Stimulated activated CD8-positive, alpha-beta memory T cell treated with anti-CD3 and anti-CD28 coated beads, Interleukin-4, amount 100 ng/mL, for 48 hours (primary cell): ENCODE measurements at places on chromosomes 6 and 20.
A peak's percentile ranks its signal among the peaks of the same experiment; 100 is the strongest.

DNA sequence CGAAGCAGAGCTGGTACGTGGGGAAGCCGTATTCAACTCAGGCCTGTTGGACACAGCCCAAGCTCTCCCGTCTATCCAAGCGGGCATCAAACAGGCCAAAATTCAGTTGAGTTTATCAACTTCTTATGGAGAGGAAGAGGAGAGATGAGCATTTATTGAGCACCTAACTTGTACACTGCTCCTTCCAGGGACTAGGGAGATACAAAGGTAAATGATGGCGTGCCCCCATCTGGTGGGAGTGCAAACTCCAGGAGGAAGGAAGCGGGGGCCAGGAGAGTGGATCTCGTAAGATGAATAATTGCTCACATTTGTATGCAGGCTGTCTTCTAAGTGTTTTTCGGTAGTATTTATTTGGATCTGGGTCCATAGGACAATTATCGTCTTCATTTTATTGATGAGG, 146.6 kb downstream of the SOBP start:
- DNase-seq: no peak

DNA sequence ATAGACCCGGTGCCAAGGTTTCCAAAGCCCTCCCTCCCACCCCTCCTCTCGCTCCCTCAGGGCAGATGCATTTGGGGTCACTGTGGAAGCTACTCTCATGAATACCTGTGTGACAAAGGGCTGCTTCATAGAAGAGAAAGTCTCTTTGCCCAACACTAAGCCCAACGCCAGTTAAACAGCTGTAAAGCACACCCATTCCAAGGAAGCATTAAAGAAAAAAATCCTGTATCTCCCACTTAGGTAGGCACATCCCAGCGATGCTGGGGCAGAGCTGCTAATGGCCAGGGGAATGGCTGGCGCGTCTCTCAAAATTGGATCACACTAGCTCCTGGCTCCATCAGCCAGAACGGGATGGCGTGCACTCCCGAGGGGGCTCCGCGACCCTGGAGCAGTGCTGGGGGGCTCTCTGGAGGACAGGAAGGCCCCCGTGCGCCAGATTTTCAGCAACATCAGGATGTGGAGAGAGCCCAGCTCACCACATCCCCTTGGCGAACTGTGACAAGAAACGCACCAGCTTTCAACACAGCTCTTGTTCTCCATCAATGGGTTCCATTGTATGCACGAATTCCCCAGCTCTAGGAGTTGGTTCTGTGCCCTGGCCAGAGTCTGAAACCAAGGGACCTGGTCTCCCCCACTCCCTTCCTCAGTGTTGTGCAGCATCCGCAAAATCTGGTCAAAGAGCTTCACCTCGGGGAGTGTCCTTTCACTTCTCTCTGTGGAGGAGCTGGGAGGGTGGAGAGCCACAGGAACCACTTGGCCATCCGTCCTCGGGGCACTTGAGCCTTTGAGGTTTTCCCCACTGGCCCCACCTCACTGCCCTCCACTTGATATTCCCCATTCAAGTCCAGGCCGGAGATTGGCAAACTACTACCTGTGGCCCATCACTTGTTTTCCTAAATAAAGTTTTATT, 74.1 kb downstream of the TFAP2C start:
- no peak for DNase-seq

DNA sequence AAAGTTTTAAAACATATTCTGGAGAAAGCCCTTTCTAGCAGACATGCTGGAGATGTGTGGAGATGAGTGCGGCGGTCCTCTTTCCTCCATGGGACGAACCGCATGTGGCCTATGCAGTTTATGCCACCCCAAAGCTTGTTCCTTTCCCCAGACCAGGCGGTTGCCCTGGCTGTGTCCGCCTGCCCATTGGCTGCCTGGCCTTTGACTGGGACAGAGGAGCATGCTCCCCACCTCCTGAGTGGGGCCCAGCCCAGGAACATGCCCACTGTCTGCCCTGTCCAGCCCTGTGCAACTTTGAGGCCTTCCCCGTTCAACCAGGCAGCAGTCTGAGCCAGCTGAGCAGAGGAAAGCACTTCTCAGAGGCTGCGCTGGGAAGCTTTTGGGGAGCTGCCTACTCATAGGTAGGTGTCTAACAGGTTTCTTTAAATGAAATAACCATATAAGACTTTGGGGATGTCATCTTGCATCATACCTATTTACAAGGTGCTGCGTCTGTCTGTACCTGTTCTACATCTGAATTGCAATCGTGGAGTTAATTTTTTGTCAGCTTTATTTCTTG, 20.6 kb downstream of the FOXC1 start:
- DNase-seq: no peak

DNA sequence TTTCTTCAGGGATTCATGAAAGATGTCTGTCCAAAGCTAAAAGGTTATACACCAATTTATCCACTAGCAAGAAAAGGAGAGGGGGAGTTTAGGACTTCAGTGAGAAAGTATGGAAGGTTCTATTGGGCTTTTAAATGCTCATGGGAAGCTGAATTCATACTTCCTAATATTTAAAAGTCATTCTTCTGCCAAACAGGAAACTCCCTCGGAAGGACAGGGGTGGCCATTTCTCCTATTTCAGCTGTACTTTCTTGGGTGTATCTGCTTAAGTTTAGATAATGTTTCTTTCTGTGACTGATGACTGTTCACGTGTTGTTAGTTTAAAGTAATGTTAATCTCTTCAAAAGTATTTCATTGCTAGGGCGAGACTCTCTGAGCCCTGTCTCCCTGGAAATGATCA, 80.5 kb upstream of the IFNGR1 start:
- no peak for DNase-seq

GRCh38 chr6:108507316-108507715, 53.4 kb upstream of the FOXO3 start:
- DNase-seq: no peak

- DNase-seq: no peak
These were observed 82.6 kb downstream of the OR2B2 start for GRCh38 chr6:27829453-27830211.

- no peak for DNase-seq
These were observed 51.6 kb downstream of the CYP24A1 start for GRCh38 chr20:54122189-54122588.

- DNase-seq: no peak
These were observed 29.7 kb upstream of the CD93 start for GRCh38 chr20:23115822-23116221.

DNA sequence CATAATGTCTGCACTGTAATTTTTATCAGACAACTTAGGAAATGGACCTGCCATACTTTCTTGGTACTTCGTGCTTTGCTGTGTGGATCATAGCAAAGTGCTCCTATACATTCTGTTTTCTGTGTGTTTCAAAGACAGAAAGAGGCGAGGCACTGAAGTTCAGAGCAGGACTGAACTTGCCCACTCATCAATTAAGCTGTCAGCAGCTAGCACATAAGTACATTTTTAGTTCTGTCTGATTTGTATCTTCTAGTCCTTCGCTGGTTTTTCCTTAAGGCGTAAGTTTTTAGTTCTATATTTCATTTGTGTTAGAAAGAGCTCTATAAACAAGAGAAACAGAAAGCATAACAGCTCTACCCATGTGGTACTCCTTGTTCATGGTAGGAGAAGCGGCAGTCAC, 42.1 kb downstream of the MAP3K4 start:
- no peak for DNase-seq

GRCh38 chr6:166782520-166782919, 155.5 kb upstream of the RPS6KA2 start:
- DNase-seq: peak; percentile 18

- no peak for DNase-seq
These were observed 69.8 kb upstream of the RIN2 start for GRCh38 chr20:19688031-19688806.

GRCh38 chr6:79208816-79209215, 25.7 kb downstream of the HMGN3 start:
- DNase-seq: no peak

DNA sequence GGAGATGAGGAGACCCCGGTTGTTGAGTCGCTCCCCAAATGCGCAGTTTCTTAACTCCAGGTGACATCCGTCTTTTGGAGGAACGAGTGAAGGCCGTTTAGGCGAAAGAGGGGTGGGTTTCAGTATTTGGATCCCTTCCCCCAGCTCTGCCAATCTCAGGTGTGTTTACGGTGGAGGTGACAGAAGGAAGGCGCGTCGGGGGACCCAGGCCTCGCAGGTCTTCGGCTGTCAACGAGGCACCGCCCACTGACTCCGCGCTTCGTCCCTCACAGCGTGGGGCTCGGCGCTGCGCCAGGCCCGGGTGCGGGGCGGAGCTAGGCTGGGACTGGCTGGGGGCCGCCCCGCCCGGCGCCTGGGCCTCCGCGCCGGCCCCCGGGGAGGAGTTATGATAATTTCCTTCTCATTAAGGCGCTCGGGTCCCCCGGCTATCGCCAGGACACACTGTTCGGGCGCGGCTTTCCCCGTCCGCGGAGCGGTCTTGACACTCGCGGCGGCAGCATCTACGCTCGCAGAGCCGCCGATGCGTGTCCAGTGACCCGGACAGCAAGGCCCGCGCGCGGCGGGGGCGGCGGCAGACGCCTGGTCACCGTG, at the start of gene TFAP2C:
Gene TFAP2C (plus strand): TSS at position 434 of the 591 bp plus-strand sequence. CDS start 239 bp downstream, outside the sequence.
- peak; percentile 61 for DNase-seq

DNA sequence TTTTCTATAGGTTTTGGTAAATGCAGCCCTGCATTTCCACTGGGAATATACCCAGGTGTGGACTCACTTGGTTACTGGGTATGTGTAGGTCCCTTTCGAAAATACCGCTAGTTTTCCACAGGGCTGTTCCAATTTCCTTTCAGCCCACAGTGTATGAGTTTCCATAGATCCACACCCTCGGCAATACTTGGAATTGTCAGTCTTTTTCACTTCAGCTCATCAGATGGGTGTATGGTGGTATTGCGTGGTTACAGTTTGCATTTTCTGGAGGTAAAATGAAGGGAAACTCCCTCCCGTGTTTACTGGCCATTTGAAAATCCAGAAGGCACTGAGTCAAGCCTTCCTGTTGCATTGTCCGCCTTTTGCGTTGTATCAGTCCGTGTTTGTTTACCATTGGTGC, 453.6 kb downstream of the CDH26 start:
- no peak for DNase-seq

DNA sequence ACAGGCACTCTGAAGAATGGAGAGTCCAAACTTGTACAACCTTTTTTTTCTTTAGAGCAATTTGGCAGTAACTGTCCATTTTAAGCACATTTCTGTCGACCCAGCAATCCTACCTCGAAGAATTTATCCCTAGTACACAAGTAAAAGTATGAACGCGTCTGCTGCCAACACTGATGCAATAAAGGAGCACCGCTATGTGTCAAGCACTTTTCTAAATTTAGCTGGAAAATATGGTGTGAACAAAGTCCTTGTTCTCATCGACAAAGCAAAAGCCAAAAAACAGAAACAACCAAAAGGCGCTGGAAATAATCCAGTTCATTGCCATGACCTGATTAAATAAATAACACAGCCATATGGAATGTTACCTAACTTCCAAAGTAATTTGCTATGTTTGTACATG, 1.1 kb downstream of the DPM1 start:
- no peak for DNase-seq

GRCh38 chr20:10549511-10549910, 114.4 kb downstream of the SLX4IP start:
- no peak for DNase-seq

GRCh38 chr6:134389658-134390057, 71.7 kb upstream of the SGK1 start:
- DNase-seq: no peak

GRCh38 chr20:371755-372542, 8.6 kb upstream of the TRIB3 start:
- DNase-seq: no peak

DNA sequence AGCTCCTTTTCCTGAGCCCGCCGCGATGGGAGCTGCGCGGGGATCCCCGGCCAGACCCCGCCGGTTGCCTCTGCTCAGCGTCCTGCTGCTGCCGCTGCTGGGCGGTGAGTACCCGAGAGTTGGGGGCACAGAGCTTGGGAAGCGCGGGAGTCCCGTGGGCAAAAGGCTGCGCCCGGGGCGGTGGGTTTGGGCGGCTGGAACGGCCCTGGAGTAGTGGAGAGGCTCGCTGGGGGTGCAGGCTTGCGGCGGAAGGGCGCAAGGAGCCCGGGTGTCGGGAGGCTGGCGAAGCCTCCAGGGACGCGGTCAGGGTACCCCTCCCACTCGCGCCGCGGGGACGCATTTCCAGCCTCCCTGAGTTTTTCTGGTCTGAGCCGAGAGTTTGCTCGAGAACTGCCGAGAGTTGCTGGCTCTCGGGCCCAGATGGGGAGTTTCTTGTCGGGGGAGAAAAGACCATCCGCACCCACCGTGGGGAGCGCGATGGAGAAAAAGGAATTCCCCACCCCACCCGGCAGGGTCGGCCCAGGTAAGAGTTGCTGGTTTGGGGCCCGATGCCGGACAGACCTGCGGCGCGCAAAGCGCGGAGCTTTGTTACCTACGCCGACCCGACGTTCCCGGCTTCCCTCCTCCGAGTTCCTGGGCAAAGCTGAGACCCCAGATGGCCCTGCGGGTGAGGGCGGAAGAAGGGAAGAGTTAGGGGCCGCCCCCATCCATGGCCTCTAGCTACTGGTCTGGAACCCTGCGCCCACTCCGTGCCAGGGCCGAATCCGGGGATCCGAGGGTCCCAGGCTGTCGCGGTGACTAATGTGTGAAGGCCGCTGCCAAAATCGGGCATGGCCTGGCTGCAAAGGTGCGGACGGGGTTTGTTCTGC, 584 bp downstream of the PTK7 start:
- DNase-seq: no peak

DNA sequence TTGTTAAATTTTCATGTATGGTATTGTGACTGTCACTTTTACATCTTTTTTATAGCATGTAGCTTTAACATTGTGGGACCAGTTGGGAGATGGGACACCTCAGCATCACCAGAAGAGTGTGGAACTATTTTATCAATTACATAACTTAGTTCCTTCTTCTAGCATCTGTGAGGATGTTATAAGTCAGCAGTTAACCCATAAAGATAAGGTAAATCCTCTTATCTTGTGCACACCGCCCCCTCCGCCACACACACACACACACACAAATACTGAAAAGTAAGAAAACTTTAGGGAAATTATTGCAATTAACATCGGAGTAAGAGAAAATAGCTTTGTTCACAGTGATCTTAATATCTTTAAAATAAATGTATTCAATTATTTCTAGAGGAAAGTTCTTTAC, 60.9 kb downstream of the PGM3 start:
- no peak for DNase-seq

GRCh38 chr6:134787261-134787877, 162.5 kb downstream of the ALDH8A1 start:
- no peak for DNase-seq

DNA sequence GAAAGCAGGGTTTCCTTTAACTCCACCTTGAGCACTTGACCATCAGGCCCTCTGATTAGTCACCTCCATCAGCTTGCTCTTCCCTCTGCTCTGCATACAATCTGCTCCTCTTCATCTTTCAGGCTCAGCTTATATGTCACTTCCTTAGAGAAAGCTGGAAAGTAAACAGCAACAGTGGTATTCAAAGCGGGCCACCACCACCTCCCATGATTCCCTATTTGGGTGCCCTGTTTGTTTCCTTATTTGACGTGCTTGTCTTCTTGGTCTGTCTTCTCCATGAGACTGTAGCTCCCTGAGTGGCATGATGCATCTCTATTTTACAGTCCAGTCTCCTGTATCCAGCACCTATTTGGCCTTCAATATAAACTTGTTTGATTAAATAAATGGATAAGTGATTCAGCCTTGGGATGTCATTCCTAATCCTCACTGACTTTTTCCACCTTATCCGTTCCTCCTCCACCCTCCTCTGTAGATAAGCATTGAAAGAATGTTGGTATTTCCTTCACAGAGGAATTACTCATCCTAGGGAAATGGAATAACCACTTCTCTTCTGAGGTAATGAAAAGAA, 102.8 kb upstream of the SGK1 start:
- no peak for DNase-seq
